ENCODE measurements at places on chromosomes 5 and 9.

- no peak for DNase-seq
These were observed 466 bp downstream of the SMC2 start for GRCh38 chr9:104094534-104095015.

- no peak for DNase-seq
These were observed 24.3 kb downstream of the BOD1 start for GRCh38 chr5:173592050-173592669.

DNA sequence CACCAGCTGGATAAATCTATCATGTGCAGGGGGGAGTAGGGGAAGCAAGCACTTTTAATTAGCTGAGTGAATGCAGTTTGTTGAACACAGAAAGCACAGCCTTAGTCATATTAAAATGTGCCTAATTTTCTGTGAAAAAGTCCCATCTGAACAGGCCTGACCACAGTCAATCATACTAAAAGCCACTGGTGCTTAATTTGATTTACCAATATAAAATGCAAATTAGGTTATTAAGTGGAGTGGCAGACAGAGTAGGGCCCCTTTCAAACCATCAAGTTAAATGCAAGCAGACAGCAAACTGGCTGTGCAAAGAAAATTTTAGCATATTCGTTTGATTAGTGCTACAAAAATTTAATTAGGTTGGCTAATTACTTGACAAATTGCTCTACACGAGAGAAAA is 176.1 kb downstream of the ISL1 start:
- no peak for DNase-seq

DNA sequence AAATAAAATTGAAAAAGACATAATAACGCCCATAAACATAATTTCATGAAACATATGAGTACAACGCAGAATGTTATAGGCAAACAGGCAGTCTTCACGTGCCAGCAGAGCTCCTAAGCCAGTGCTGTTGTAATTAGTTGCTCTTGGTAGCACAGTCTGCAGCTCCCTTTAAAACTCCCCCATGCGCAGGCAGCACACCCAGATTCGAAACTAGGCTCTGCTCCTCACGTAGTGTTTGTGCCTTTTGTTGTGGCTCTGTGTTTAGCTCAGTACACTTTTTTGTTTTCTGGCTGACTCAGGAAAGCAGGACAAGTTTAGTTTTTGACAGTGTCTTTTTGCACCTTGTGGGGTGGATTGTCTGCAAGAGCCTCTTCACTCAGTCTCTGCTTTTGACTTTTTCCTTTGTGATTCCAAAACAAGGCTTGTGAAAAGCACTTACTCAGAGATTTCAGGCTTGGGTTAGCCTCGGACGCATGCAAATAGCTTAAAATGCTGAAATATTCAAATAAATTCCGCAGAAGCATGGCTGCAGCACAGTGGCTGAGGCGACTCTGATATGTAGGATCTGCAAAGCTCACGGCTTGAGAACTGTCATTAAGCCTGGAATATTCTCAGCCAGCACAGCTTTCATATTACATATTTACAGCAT is 113.6 kb downstream of the IRX1 start:
- DNase-seq: no peak

DNA sequence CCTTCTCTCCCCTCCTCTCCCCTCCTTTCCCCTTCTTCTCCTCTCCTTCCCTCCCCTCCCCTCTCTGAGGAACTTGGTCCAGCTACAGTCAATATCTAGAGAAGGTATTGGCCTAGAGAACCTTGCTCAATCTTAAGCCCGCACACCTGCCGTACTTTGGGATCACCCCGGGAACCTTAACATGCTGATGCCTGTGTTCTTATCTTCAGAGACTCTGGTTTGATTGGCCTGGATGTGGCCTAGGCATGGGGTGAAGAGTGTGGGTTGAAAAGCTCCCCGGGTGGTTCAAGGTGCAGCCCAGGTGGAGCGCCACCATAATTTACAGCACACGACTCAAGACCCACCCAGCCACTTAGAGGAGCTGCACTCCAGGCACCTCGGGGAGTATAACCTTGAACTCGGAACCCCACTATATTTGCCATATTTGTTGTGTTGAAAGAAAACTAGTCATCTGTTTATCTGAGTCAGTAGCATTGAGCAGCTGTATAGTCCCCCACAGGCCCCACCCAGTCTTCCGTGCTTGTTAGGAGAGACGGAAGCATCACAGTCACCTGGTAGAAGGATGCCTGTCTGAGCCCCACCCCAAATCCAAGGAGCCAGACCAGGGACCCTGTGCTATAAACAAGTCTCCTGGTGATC is 14.4 kb upstream of the PHF19 start:
- no peak for DNase-seq

DNA sequence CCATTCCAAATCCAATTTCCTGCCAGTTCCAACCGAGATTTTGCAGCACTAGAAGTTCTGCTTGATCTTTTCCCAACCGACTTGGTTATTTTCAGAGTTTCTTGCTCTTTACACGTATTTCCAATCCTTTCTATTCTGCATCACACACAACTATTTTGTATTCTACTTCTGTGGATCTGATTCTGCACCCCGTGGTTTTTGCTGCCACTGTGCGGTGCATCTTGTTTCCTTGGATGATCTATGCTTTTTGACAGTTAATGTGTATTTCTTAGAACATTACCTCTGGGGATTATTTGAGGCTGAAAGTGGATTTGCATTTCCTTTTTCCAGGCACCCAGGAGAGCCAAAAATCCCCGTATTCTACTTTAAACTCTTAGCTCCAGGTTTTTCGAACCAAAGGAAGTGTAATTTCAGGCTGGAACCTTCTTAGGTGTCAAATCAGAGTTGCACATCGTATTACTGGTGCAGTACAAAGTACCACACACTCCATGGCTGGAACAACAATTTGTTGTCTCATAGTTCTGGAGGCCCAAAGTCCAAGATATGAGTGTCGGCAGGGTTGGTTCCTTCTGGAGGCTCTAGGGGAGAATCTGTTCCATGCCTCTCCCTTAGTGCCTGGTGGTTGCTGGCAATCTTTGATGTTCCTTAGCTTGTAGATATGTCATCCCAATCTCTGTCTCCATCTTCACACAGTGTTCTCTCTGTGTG is 14.7 kb upstream of the SARDH start:
- no peak for DNase-seq

DNA sequence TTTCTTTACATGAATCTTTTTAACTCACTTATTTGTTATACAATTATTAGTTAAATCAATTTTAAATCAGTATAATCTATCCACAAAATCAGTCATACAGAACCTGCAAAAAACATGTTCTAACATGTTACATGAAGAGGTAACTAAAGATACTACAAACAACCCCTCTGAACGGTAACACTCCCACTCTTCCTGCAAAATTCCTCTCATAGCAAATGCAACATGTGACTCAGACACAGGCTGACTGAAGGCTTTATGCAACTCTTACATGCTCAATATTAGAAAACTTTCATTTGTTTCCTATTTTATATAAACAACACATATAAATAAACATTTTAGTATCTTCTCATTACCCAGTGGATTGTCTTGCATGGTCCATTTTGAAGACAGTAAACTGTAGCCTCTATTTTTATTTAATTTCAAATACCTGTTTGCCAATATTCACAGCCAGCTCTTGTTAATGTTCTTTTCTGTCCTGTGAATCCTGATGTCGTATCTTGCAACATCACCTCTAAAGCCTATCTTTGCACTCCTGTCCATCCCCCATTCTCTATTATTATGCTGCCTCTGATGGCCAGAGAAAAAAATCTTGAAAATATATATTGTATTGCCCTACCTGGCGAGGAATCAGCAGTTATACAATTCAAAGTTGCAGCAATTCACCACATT is 100.5 kb upstream of the CCDC152 start:
- DNase-seq: no peak

DNA sequence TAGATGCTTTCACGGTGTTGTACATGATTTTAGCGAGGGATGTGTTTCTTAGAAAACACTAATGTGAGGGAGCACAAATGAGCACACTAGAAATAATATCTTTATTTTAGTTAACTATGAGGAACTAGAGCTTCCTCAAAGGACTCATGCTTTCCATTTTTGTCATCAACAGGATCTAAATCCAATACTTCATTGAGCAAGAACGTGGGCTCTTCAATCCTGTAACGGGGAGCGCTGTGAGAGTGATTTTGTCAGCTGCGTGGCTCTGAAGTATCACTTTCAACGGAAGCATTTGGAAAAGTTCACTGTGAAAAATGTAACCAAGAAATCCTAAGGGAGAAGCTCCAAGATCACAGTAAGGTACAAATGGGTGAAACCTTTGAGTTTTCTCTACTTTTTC is 93.2 kb downstream of the LIX1 start:
- no peak for DNase-seq

DNA sequence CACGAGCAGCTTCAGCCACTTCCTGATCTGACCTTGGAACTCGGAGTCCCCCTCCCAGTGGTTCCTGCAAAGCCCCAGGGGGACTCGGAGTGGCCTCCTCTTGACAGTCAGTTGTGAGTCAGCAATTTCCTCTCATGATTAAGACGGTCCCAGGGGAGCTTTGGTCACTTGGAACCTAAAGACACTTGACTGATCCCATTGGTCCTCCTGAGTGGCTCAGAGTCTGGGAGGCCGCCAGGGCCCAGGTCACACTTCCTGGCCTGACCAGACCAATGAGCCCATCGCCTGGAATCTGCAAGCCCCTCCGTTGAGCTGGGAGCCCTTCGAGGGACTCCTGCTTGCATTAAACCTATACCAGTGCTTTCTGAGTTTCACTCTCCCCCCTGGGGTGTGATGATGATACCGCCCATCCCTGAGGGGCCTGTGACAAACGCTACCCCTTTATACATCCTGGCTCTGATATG is 29.1 kb downstream of the TSPAN17 start:
- no peak for DNase-seq

DNA sequence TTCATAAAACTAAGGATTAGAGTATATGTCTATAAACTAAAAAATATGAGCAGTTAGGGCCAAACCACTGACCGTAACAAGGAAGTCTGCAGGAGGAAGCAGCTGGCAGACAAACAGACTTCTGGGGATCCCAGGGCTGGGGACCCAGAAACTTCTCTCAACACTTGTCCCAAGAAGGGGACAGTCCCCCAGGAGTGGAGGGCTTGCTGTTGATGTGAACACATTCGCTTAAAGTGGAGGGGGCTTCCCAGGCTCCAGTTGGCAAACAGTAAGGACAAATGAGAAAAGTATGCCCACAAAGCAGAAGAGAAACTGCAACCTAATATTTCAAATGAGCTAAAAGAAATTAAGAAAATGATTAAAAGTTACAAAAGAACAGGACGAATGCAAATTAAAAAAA is 83.7 kb downstream of the PDE8B start:
- no peak for DNase-seq

DNA sequence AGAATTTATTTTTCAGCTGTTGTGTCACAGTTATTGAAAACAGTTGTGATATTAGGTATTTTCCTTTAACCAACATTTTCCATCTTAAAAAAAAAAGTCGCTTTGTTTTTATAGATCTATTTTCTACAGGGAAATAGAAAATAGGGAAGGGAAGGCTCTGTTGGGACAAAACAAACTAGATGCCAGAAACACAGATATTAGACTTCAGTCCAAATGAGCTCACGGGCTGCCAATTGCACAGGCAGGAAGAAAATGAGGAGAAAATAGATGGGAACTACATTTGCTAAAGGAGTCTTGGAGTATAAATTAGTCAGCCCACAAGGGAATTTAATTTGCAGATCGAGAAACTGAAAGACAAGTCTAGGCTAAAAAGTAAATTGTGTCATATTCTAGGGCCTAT is 21.4 kb upstream of the ISOC1 start:
- DNase-seq: no peak

- DNase-seq: no peak
These were observed 612.9 kb downstream of the BNC2 start for GRCh38 chr9:16257604-16258003.

DNA sequence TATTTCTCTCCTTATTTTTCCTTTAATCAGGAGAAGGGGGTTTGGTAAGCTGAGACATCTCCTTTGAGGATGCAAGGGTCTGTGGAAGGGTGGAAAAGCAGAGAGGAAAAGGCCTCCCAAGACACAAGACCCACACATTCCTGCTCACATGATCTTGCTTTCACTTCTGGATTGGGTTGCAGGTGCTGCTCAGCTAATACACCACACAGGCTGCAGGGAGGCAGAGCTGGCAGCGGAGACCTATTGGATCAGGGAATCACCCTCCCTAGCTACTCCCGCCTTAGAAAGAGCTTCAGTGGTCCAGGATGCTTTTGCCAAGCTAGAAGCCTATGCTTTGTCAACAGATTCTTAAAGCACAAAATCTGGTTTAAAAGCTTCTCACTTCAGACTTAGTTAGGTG is 87.6 kb upstream of the IL33 start:
- DNase-seq: no peak

DNA sequence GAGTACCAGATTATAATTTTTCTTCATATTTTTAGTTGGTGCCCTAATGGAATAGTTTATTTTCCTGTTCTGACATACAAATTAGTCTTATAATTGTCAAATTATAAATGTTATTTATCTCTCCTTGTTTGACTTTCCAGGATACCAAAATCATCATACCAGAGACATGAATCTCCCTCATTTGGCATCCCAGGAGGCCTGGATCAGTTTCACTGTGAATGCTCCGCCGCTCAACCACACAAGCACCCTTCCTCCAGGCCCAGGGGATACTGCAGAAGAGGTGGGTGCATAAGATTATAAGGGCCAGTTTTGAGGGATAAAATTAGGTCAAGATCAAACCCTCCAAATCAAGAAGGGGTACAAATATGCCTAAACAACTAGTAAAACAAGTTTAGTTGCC is 1229.3 kb downstream of the CDH12 start:
- DNase-seq: no peak

GRCh38 chr9:7245976-7246580 is 488.3 kb downstream of the KDM4C start:
- DNase-seq: no peak

GRCh38 chr5:25090275-25090674 is 445.5 kb upstream of the CDH10 start:
- DNase-seq: peak; percentile 9

DNA sequence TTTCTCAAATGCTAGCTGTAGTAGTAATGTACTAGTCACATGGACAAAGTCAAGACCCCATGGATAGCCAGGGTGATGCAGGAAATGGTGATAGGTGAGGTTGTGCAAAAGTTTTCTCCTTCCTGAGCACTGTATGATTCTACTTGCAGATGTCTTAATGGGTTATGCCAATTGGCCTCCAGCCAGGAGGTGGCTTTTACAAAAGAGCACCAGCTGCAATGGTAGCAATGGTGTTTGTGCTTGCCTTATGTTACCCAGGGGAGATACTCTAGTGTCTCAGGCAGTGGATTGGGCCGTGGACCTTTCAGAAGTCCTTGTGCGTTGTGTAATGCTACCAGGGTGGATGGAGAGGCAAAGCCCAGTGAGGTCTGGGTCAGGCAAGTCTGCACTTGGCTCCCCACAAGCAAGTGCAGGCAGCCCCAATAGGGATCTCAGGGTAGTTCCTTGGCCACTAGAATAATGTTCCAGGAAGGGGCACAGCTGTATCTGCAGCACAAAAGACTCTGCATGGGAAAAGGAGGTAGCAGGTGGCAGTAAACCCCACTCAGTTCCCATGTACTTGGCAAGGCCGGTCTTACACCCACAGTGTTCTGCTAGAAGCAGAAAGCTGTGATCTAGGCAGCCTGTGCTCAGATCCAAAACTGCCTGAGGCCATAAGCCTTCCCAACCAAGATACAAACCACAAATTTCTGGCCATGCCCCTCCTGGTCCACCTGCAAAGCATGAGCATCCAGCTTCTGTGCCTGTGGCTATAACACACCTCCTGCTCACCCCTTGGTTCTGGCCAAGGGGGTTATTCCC is 46.4 kb upstream of the EDIL3 start:
- no peak for DNase-seq
